ENCODE measurements at places on chromosomes 1 and 21.

DNA sequence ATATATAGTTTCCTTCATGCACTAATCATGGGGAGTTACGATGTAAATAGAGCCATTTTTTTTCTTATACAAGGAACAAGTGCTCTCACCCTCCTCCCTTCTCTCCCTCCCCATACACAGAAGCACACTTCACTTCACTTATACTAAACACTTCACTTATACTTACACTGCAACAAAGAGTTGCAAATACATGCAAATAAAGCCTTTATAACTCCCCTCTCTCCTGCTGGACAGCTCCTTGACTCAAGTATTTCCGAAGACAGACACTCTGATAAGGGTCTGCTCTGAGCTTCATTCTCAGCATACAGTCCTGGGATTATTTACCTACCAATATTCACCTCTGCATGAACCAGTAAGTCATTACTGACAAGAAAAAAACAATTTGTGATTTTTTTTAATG, 35.6 kb upstream of the ERG start:
- no peak for DNase-seq

- no peak for DNase-seq
Measured at GRCh38 chr21:37582590-37582989, 216.0 kb downstream of the DYRK1A start.

DNA sequence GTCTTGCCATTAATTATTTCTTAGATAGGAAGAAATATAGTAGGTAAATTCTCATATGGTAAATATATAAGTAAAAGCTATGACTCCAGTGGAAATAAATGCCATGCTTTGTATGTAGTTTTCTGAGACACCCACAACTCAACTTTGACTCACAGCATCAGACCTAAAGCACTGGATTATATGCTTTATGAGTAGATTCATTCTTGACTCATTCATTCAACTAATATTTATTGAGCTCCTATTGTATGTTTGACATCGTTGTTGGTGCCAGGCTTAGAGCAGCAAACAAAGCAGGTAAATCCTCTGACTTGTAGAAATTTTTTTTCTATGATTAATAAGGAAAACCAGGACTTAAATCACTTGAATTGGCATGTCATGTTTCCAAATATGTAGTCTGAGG, 211.4 kb downstream of the PTPRC start:
- no peak for DNase-seq

GRCh38 chr1:183783767-183784637, 20.9 kb upstream of the RGL1 start:
- DNase-seq, result no peak

- DNase-seq, result no peak
Measured at GRCh38 chr1:150268340-150268704, 494 bp downstream of the APH1A start.

GRCh38 chr1:205013683-205014367, 29.2 kb upstream of the CNTN2 start:
- no peak for DNase-seq

GRCh38 chr1:216721863-216722262, 1.4 kb downstream of the ESRRG start:
- DNase-seq, result no peak

DNA sequence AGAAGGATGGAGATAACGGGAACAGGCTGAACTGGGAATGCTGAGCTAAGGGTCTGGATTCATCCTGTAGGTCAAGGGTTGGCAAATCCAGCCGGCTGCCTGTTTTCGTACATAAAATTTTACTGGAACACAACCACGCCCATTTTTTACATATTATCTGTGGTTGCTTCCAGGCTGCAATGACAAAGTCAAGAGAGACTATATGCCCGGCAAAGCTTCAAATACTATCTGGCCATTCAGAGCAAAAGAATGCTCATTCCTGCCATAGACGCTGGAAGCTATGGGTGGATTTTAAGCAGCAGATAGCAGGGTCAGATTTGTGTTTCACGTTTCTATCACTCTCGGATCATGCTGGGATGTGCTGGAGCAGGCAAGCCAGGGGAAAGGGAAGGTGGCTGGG, 137.9 kb upstream of the EDN2 start:
- DNase-seq, result no peak

DNA sequence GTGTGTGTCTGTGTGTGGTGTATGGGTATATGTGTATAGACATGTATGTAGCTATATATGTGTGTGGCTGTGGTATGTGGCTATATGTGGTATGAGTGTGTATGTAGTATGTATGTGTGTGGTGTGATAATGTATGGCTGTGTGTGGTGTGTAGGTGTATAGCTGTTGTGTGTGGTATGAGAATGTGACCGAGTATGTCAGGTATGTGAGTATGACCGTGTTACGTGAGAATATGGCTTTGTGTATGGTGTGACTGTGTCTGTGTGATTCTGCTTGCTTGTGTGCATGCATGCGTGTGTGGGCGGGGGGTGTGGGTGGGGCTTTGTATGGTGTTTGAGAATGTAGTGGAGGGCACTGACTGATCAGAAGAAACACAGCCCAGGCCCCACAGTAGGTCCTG, 3.5 kb downstream of the ZNF691 start:
- no peak for DNase-seq

DNA sequence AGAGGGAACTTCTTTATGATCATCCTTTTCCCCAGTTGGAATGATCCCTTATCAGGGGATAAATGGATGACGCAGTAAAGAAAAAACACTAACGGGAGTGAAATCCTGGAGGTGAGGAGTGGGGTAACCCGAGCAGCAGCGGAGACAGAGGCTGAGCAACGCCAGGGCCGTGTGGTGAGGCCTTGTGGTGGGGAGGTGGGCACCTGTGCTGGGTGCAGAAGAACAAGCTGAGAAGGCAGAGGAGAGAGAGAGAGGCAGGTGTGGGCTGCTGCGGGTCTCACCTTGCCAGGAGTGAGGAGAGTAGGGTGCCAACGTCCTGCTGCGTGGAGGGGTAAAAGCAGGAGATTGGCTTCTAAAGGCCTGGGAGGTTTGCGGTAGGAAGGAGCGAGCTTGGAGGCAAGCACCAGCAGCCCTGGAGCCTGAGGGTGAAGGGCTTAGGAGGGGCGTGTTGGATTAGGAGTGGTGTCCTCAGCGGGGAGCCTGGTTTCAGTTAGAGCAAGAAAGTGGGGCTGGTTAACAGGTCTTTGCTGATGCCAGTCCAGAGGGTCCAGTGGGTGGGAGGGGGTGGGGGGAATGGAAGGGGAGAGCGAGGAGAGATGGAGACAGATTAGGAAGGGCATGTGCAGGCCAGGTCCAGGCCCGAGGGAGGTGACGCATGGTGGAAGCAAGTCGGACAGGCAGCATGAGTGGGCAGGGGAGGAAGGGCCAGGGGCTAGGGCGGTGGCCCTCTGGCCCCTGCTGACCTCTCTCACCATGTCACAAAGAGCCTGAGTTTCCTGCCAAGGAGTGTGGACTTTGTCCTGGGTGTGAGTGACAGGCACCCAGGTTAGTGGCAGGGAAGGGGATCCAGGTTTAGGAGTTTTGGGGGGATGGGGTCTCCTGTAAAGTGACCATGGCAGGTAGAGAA, 36.7 kb upstream of the LHX4 start:
- DNase-seq, result no peak

Data from stimulated activated CD8-positive, alpha-beta memory T cell treated with anti-CD3 and anti-CD28 coated beads, Interleukin-15, amount 100 ng/mL, for 48 hours (primary cell).